ENCODE measurements at places on chromosomes 4 and X.

GRCh38 chrX:69424910-69425309 lies 79.2 kb upstream of the NALF2 start:
- no peak for DNase-seq

- no peak for DNase-seq
Observed at GRCh38 chr4:123317211-123317610, 79.4 kb upstream of the SPRY1 start.

DNA sequence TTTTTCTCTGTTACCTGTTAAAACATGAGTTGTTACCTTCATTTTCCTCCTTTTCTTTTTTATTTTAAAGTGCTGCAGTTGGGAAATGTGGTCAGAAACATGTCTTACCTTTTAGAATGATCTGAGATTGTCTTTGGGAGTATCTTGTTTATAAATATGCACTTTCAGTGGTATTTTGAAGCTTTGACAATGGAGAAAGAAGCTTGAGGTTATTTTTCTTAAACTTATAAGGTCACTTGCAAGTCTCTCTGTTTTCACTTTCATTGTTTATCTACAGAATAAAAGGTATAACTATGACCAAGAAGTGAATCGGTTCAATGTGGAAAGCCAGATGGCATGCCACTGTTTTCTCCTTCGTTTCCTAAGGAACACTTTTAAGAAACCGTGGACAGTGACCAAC lies 167.5 kb upstream of the SLC7A11 start:
- no peak for DNase-seq

- DNase-seq = no peak
Observed at GRCh38 chr4:37991623-37992410, 31.6 kb downstream of the PTTG2 start.

DNA sequence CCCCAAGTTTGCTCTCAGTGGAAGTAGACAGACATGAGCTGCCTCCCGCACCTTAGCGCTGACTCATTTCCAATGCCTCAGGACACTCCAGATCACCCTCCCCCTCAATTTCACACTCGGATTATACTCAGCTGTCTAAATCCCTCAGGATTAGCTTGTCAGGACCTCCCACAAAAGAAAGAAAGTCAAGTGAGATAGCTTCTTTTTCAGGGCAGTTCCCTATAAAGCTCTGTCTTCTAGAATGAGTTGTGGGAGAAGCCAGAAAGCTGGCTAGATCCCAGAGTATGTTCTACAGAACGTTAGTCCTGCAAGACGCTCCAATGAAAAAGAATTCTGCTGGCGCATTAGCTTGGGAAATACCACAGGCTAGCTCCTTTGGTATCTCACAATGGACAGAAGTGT lies 51.2 kb upstream of the MTNR1A start:
- no peak for DNase-seq

GRCh38 chr4:55947912-55948725 lies 626 bp upstream of the CEP135 start:
- DNase-seq = no peak

- DNase-seq = no peak
Observed at GRCh38 chr4:77804471-77804870, 14.7 kb downstream of the CNOT6L start.

DNA sequence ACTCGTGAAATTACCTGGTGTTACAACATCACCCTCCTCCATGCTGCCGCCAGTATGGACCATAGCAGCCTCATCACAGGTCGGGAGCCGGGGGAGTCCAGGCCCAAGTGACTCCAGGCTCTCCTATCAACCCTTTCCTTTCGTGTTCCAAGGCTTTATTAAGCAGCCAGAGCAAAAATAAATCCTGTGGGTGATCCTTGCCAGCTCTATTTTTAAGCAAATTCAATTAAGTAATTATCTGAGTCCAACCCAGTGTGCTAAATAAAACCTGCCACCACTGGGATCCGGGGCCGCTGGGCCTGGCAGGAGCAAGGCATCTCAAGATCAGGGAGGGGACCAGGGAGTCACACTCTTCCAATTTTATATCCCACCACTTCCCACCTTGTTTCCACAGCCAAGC lies 80.7 kb upstream of the PRPS1 start:
- no peak for DNase-seq

- DNase-seq = no peak
Observed at GRCh38 chrX:154025230-154025629, 5.5 kb upstream of the IRAK1 start.

All from iPS-NIHi11 (cell line).